Breast epithelium (tissue), 4 donors: ENCODE measurements at places on chromosomes 1 and 21. TPM values are rescaled to one million over a fixed set of nuclear protein-coding genes. Genes with fewer than 3 reads are reported as not detected.
A peak's percentile ranks its signal among the peaks of the same experiment; 100 is the strongest.

GRCh38 chr1:205261946-205262691, 34.4 kb downstream of the TMCC2 start:
- H3K36me3 ChIP-seq: no peaks in the 10 kb centered on the region
- H3K27ac ChIP-seq: no peak overlapping the region
- H3K4me1 ChIP-seq: no peaks in the 10 kb centered on the region
- H3K27me3 ChIP-seq: no peaks in the 10 kb centered on the region
- no peak for DNase-seq

- H3K27ac ChIP-seq: no peak overlapping the region
- peak; percentile 75 for DNase-seq
- H3K4me3 ChIP-seq: no peak overlapping the region
- no peaks in the 10 kb centered on the region for H3K4me1 ChIP-seq
These were observed 24.1 kb downstream of the SLC26A9 start for GRCh38 chr1:205918955-205919746.

DNA sequence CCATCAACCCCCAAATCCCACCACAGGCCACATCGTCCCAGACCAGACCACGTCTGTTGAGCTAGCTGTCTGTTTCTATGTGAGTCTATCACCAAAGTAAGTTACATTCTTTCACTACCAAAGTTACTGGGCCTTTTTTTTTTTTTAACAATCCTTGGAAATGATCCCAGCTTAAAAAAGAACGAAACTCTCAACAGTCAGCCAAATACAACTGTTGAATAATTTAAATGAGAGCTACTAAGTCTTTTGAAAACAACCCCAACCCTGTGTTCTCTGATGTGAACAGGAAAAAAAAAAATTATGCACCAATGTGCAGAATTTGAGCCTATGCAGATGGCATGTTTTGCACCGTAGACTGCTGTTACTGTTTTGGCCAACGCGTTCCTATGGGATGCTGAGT, 134.0 kb upstream of the ETS2 start:
- no peak overlapping the region for H3K27ac ChIP-seq
- H3K4me1 ChIP-seq: no peaks in the 10 kb centered on the region
- H3K4me3 ChIP-seq: no peak overlapping the region
- peaks cover 3% of the 10 kb centered on the region for H3K27me3 ChIP-seq
- H3K36me3 ChIP-seq: no peaks in the 10 kb centered on the region
- DNase-seq: no peak

DNA sequence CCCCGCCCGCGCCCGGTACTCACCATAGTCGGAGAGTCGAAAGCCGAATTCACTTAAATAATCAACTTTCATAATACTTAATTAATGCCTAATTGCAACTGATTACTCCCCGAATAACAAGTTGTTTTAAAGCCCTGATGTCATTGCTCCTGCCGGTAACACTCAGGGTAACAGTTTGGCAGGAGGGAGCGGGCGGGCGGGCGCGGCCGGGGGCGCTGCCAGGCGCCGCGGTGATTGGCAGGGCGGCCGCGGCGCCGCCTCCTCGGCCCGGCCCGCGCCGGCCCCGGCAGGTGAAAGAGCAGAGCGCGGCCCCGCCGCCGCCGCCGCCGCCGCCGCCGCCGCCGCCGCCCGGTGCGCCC, 102.2 kb downstream of the CASZ1 start:
- no peaks in the 10 kb centered on the region for H3K36me3 ChIP-seq
- H3K4me3 ChIP-seq: peak overlapping the region; percentile 77
- peak overlapping the region; percentile 95 for H3K27ac ChIP-seq
- H3K27me3 ChIP-seq: no peaks in the 10 kb centered on the region

GRCh38 chr1:67226688-67227087, 60.4 kb downstream of the IL23R start:
- no peak for DNase-seq
- no peaks in the 10 kb centered on the region for H3K36me3 ChIP-seq
- H3K4me1 ChIP-seq: no peaks in the 10 kb centered on the region
- H3K27me3 ChIP-seq: no peaks in the 10 kb centered on the region

- H3K27ac ChIP-seq: no peak overlapping the region
- H3K4me1 ChIP-seq: no peaks in the 10 kb centered on the region
- H3K36me3 ChIP-seq: no peaks in the 10 kb centered on the region
- no peak overlapping the region for H3K4me3 ChIP-seq
- no peak for DNase-seq
- H3K27me3 ChIP-seq: no peaks in the 10 kb centered on the region
These were observed 56.9 kb downstream of the TP53BP2 start for GRCh38 chr1:223788746-223789415.

DNA sequence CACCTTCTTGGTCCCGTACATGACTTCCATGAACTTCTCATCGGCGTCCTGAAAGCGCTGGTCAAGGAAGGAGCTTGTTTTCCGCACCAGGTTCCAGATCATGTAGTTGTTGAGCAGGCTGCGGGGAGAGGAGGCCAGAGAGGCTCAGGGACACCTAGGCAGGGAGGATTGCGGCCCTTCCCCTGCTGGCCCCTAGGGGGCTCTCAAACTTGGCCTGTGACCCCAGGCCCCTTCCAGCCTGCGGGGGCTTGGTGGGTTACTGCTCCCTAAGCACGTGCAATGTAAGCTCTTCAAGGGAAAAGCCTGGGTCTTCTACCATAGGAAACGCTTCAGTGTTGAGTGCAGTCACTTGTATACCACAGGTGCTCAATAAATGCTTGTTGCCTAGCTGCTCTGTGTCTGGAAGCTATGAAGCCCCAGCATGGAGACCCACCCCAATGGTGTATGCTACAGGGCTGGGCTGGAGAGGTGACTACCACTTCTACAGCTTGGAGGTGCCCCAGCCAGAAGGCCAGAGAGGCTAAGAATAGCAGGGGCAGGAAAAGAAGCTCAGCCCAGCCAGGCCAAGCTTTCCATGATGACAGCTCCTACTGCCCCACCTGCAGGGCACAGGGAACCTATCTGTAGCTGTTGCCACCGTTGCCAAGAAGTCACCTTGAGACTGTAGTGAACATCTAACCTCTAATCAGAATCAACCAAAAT, 45.1 kb downstream of the ECE1 start:
- no peaks in the 10 kb centered on the region for H3K27me3 ChIP-seq
- H3K36me3 ChIP-seq: peaks cover 3% of the 10 kb centered on the region
- no peak overlapping the region for H3K27ac ChIP-seq
- no peaks in the 10 kb centered on the region for H3K4me1 ChIP-seq

DNA sequence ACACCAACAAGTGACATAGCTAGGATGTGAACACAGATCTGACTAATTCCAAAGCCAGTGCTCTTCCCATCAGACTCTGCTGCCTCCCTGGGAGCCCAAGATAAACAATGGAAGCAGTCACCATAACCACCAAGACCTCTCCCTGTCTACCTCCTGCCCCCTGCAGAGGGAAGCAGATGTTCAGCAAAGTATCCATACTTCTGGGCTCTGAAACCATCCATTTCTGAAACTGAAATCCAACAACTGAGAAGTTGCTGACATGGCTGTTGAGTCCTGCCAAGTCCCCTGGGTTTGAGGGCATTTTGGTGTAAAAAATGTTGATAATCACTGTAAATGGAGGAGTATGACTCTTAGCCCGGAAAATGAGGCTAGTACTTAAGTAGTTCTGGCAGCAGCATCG, 102.1 kb downstream of the TYW3 start:
- DNase-seq: no peak
- no peak overlapping the region for H3K4me3 ChIP-seq
- H3K36me3 ChIP-seq: no peaks in the 10 kb centered on the region

GRCh38 chr1:201050515-201051277, 27.2 kb upstream of the KIF21B start:
- no peak for DNase-seq
- peaks cover 18% of the 10 kb centered on the region for H3K27me3 ChIP-seq
- H3K4me1 ChIP-seq: no peaks in the 10 kb centered on the region
- H3K36me3 ChIP-seq: no peaks in the 10 kb centered on the region
- no peak overlapping the region for H3K4me3 ChIP-seq

GRCh38 chr1:58968360-58968952, 184.6 kb upstream of the JUN start:
- no peaks in the 10 kb centered on the region for H3K27me3 ChIP-seq
- H3K36me3 ChIP-seq: no peaks in the 10 kb centered on the region
- no peak overlapping the region for H3K4me3 ChIP-seq
- peak overlapping the region; percentile 88 for H3K27ac ChIP-seq
- peak; percentile 70 for DNase-seq

DNA sequence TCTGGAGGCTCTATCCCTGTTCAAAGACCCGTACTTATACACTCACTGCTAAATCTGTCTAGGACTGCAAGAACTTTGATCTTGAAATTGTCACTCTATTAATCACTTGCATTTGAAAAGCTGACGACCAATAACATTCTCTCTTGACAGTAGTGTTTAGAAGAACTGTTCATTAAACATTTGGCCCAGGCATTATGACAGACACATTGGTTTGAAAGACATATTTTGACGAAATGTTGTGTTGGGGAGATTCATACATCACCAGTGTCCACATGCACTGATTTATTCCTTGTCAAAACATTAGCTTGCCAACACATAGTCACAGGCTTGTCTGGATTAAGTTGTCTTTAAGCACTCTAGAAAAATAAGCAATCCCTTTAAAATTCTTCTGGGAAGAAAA, 951.3 kb downstream of the ADGRL2 start:
- H3K4me1 ChIP-seq: no peaks in the 10 kb centered on the region
- H3K27me3 ChIP-seq: no peaks in the 10 kb centered on the region
- H3K27ac ChIP-seq: no peak overlapping the region
- DNase-seq: no peak

- no peaks in the 10 kb centered on the region for H3K36me3 ChIP-seq
- H3K27ac ChIP-seq: peak overlapping the region; percentile 88
- no peaks in the 10 kb centered on the region for H3K27me3 ChIP-seq
These were observed 228.0 kb upstream of the TMEM51 start for GRCh38 chr1:14925336-14926136.

GRCh38 chr1:76620371-76620770, 246.9 kb upstream of the ST6GALNAC5 start:
- no peak for DNase-seq
- H3K4me3 ChIP-seq: no peak overlapping the region
- no peaks in the 10 kb centered on the region for H3K27me3 ChIP-seq
- no peak overlapping the region for H3K27ac ChIP-seq
- no peaks in the 10 kb centered on the region for H3K36me3 ChIP-seq

GRCh38 chr1:40825435-40825788, 36.8 kb downstream of the CITED4 start:
- no peaks in the 10 kb centered on the region for H3K4me1 ChIP-seq
- H3K36me3 ChIP-seq: no peaks in the 10 kb centered on the region
- H3K4me3 ChIP-seq: no peak overlapping the region
- H3K27ac ChIP-seq: peak overlapping the region; percentile 14

DNA sequence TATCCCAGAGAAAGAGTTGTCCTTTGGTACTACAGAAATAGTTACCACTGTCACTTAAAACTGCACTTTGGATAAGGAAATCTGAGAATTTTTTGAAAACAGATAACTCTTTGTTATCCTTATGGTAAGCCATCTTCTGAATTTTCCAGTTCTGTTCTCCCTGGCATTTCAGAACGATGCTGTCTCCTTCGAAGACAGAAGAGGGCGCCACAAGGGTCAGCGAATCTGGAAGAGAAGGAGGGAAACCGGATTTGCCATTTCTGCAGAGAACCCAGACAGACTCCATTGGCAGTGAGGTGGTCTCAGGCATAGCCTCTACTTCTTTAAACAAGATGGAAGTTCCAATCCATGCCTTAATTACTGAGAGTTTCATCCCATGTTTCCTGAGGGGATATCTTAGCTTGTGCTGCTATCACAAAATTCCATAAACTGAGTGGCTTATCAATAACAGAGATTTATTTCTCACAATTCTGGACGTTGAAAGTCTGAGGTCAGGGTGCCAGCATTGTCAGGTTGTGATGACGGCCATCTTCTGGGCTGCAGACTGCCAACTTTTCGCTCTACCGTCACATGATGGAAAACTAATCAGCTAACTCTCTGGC, 6.4 kb downstream of the FCRL2 start:
- H3K4me1 ChIP-seq: no peaks in the 10 kb centered on the region
- no peak for DNase-seq
- no peaks in the 10 kb centered on the region for H3K27me3 ChIP-seq
- no peak overlapping the region for H3K4me3 ChIP-seq
- no peak overlapping the region for H3K27ac ChIP-seq

DNA sequence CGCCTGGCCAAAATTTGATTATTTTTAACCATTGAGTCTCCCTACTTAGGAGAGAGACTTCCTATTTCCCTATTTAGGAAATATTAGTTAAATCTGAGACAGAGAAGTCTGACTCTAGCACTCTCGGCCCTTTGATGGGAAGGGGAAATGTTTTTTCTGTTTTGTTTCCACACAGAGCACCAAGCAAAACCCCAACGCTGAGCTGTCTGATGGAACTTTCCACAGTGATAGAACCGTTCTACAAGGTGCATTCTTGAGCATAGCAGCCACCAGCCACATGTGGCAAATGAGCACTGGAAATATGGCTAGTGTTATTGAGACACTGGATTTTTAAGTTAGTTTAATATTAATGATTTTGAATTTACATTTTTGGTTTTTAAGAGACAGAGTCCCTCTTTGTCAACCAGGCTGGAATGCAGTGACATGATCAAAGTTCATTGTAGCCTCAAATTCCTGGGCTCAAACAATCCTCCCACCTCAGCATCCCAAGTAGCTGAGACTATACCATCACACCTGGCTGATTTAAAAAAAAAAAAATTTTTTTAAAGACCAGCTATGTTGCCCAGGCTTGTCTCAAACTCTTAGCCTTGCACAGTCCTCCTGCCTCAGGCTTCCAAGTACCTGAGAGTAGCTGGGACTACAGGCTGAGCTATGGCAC, 77.3 kb upstream of the GALNT2 start:
- no peaks in the 10 kb centered on the region for H3K4me1 ChIP-seq
- no peak for DNase-seq
- H3K4me3 ChIP-seq: no peak overlapping the region

DNA sequence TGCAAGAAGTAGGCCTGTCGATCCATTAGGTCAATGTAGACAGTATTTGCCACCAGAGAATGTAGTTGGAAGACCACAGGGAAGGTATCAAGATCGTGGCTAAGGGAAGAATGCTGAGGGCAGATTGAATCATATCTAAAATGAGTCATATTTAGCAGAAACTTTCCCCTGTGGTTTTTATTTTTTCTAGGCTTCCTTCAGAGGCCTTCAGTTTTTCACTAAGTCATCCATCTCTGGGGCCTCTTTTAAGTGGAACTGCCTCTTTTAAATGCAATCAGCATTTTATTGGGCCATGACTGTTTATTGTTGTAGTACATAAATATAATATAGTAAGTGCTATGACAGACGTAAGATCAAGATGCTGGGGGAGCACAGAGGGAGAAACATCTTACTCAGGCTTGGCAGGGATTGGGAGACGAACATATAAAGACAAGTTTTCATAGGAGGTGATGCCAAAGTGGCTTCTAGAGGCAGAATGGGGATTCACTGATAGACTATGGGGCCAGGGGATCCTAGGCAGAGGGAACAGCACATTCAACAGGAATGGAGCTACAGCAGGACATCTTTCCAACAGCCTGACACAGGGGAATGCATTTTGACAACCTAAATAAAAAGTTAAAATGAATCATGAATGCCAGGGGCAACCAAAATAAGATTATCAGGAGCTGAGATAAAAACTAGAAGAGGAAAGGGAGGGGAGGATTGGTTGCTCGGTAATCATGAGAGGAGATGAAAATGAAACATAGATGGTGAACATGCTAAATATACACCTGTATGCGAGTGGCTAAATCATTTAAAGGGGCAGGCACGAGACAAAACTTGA, 20.1 kb downstream of the UBE2U start:
- no peak for DNase-seq
- H3K4me1 ChIP-seq: no peaks in the 10 kb centered on the region
- H3K4me3 ChIP-seq: no peak overlapping the region
- no peak overlapping the region for H3K27ac ChIP-seq

Gene TINAGL1
- 144 TPM for total RNA-seq

Gene ATP6V1G3
- total RNA-seq: not detected

Gene FAM131C
- total RNA-seq: not detected

Gene PEX19
- total RNA-seq: 136 TPM

Gene LCA5L
- total RNA-seq: 4.2 TPM

Gene S100A5
- total RNA-seq: not detected

Gene LCE3E
- not detected for total RNA-seq
